ENCODE measurements at places on chromosomes 1 and 21.

- DNase-seq: no peak
Measured at GRCh38 chr1:65264197-65264929, 45.0 kb upstream of the DNAJC6 start.

DNA sequence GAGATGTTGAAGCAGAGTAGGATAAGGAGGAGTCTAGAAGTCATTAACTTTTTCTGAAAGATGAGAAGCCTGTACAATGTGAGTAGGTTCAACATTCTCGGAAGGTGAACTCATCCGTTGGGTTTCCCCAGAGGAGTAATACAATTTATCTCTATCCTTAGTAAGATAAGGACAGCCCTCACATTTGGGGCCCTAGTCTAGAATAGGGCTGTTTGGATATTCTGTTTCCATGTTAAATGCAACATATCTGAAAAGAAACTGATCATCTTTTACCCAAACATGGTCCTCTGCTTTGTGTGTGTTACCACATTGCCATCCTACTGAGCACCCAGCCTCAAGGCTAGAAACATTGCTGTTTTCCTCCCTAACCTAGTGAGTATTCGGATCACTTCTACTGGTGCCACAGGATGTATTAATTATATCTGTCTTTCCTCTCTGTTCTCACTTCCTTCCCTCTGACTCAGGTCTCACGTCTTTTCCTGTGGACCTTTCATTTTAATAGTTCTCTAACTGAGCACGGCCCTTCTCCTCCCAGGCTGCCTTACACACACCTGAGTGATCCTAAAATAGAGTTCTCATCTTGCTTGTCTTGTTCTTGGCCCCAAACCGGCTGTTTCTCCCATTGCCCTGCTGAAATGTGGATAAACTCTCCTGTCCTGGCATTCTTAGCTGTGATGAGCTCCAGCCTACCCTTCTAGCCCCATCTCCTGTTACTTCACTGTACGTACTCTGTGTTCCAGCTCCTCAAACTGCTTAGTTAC lies 91.7 kb downstream of the CDC14A start:
- DNase-seq: peak; percentile 30

- DNase-seq: no peak
Measured at GRCh38 chr1:192550922-192551534, 24.5 kb upstream of the RGS1 start.

DNA sequence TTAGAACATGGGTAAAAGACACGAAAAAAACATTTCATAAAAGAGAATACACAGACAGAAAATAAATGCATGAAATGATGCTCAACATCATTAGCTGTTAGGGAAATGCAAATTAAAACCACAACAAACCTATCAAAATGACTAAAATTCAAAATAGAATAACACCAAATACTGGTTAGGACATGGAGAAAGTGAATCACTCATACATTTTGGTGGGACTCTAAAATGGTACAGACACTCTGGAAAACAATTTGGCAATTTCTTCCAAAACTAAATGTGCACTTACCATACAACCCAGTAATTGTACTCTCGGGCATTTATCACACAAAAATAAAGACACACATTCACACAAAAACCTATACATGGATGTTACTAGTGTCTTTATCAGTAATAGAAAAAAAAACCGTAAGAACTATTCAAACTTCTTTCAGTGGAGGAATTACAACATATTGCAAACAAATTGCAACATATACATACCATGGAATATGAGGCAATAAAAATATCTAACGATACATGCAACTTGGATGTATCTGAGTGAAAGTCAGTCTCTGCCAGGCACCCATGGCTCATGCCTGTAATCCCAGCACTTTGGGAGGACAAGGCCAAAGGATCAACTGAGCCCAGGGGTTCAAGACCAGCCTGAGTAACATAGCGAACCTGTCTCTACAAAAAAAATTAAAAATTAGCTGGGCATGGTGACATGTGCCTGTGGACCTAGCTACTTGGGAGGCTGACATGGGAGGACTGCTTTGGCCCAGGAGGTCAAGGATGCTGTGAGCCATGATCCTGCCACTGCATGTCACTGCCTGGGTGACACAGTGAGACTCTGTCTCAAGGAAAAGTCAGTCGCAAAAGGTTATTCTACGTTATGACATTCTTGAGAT lies 19.6 kb downstream of the HSF2BP start:
- no peak for DNase-seq

GRCh38 chr1:162878000-162878596 lies 17.1 kb upstream of the CCDC190 start:
- DNase-seq: peak; percentile 36

DNA sequence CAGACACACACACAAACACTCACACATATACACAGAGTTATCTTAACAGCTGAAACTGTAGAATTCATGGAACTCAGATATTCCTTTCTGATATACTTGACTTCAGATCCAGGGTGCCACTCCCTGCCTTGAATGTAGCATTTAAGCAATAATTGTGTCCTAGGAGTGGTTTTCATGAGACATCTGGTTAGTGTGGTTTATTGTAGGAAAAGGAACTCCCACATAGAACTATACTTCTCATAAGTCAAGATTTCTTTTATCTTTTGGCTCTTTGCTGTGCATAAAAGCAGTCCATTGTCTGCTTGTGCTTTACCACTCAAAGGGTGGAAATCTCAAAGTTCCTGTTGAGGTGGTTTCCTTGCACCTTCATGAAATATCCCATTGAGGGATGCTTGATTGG lies 272.6 kb upstream of the SGIP1 start:
- DNase-seq: no peak

DNA sequence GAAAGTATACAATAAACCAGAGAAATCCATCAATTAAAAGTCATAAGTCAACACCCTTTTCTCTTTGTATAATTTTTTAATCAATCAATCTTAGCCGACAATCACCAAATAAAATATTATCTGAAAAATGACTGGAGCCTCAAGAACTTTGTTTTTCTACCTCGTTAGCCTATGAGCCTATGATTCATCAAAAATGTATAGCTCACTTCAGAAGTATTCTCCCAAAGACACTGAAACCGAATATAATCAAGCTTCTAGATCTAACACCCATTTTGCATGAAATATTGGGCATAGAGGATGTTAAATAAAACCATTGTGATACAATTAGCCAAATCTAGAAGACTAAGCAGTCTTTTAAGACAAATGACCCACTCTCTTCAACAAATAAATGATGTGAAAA lies 17.8 kb upstream of the RSBN1 start:
- no peak for DNase-seq

- no peak for DNase-seq
Measured at GRCh38 chr1:107920561-107920960, 44.4 kb downstream of the VAV3 start.
